ENCODE measurements at places on chromosomes 16 and 17. TPM values are rescaled to one million over a fixed set of nuclear protein-coding genes. Genes with fewer than 3 reads are reported as not detected.

DNA sequence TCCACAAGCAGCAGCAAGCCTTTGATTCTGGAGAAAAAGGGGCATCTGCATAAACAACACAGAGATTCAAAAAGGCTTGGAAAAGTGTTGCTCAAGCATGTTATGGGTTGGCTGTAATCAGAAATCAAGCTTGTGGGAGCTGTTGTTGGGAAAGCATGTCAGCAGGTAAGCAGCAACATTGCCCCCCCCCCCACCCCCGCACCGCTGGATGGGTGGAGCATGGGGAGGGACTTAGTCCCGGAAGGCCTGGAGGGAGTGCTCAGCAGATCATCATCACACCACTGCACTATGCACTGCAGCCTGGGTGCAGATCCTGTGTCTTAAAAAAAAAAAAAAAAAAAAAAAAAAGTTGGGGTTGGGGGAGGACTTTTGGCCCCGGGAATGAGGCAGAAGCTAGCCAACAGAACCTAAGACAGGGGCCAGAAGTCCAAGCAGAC lies 16.8 kb upstream of the AKAP1 start:
- H3K27me3 ChIP-seq = no peaks in the 10 kb centered on the region
- no peak for DNase-seq
- H3K4me1 ChIP-seq = peaks cover 12% of the 10 kb centered on the region
- H3K4me3 ChIP-seq = no peak overlapping the region
- H3K27ac ChIP-seq = no peak overlapping the region

- no peak overlapping the region for H3K4me3 ChIP-seq
- H3K36me3 ChIP-seq = no peaks in the 10 kb centered on the region
- H3K4me1 ChIP-seq = peaks cover 10% of the 10 kb centered on the region
Observed at GRCh38 chr17:20094777-20095176, 85.6 kb downstream of the SPECC1 start.

DNA sequence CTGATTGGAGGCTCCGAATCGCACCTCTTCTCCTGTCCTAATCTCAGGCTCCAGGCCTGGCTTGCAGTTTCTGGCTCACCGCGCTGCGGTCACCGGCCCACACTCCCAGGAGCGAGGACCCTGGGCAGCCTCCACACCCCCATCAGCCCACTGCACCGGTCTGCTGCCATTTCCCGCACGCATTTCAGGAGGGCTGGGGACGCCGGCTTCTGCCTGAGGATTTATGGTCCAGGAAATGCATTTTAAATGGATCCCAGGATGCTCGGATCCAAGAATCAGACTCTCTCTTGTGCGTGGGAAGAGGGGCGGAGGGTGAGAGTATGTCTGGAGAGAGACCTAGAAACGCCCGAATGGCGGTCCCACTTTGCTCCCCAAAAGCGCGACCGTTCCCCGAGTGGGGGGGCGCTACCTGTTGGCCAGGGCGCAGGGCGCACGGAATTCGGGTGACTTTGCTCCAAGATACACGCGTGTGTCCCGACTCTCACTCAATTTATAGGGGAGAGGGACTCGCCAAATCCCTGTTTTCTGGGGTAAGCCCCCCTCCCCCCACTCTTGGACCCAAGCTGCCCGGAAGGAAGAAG lies 817 bp upstream of the JPH3 start:
- peaks cover 37% of the 10 kb centered on the region for H3K27me3 ChIP-seq
- peak overlapping the region; percentile 76 for H3K4me3 ChIP-seq
- H3K4me1 ChIP-seq = peaks cover 15% of the 10 kb centered on the region
- DNase-seq = no peak
- peak overlapping the region; percentile 23 for H3K27ac ChIP-seq
- H3K36me3 ChIP-seq = no peaks in the 10 kb centered on the region

DNA sequence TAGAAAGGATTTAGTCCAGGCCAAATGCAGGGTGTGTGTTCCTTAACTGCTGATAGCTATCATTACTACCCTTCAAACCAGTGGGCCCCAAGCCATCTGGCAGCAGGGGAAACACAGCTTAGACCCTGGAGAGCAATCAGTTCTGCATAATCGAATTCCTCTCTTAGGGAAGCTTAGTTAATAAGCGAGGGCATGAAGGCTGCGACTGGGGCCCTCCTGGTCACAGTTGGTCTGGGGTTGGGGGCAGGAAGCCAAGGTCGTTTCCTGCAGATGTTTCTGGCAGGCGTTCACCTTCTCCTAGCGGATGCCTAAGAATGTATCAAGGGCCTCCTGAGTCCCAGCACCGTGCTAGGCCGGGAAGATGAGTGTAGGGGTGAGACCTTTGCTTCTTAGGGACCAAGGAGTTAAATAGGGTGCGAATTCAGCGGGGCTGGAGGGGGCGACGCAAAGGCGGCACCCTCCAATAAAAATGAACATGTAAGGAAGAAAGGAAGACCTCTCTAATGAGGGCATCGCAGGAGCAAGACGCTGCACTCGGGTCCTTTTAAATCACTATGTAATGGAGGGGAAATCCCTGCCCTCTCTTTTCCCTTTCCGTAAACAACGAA lies 16.5 kb upstream of the EEF2K start:
- no peak for DNase-seq
- peak overlapping the region; percentile 96 for H3K4me3 ChIP-seq
- peak overlapping the region; percentile 80 for H3K27ac ChIP-seq
- no peaks in the 10 kb centered on the region for H3K36me3 ChIP-seq
- no peaks in the 10 kb centered on the region for H3K27me3 ChIP-seq

DNA sequence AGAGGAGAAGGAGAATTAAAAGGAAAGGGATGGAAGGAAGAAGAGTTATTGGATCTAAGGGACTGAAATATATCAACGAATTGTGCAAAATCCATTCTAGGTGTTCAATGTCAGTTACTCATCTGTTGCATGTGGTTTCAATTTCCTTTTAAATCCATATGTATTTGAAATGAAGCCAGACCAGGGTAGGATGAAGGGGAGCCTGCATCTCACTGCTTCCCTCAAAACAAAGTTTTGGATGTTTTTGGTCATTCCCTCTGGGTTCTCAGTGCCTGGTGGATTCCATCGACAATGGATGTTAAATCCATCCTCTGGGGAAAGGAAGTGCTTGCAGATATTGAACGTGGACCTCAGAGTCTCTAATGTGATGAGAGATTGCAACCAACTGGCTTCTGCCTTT lies 103.5 kb upstream of the XYLT1 start:
- no peaks in the 10 kb centered on the region for H3K36me3 ChIP-seq
- H3K4me3 ChIP-seq = no peak overlapping the region
- no peaks in the 10 kb centered on the region for H3K27me3 ChIP-seq
- DNase-seq = no peak
- no peak overlapping the region for H3K27ac ChIP-seq
- peaks cover 1% of the 10 kb centered on the region for H3K4me1 ChIP-seq

DNA sequence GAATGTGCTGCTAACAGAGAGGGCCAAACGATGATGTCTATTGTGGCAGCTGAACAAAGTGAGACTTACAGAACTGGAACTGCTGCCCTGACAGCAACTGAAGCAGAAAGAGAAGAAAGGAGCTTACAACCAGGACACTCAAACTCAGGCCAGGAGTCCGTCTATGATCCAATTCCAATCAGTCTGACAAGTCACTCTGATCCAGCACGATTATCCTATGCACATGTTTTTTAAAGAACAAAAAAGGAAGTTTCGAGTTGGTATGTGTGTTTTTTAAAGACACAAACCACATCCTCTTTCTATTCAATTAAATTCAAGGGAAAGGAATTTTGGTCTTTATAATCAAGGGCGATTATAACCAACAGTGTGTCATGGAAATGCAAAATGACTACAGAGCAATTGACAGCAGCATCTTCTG lies 42.4 kb upstream of the MTMR4 start:
- no peaks in the 10 kb centered on the region for H3K4me1 ChIP-seq
- H3K27ac ChIP-seq = no peak overlapping the region
- no peaks in the 10 kb centered on the region for H3K36me3 ChIP-seq

DNA sequence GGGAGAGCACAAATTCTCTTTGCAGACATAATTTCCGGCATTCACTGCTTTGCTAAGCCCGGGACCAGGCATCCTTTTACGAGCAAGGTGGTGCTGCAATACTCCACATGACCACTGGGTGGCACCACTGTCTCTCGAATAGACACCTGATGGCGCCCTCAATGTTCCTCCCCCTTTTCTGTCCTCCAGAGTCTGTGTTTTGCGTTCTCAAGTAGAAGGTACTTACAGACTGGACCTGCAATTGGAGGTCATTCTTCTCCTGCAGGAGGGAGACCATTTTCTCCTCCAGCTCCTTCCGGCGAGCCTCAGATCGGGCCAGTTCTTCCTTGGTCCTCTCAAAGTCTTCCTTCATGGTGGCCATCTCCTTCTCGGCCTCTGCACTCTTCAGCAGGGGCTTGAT lies 45.2 kb downstream of the MYH13 start:
- no peak overlapping the region for H3K4me3 ChIP-seq
- H3K27me3 ChIP-seq = peaks cover 5% of the 10 kb centered on the region
- H3K36me3 ChIP-seq = no peaks in the 10 kb centered on the region
- no peaks in the 10 kb centered on the region for H3K4me1 ChIP-seq
- H3K27ac ChIP-seq = no peak overlapping the region

DNA sequence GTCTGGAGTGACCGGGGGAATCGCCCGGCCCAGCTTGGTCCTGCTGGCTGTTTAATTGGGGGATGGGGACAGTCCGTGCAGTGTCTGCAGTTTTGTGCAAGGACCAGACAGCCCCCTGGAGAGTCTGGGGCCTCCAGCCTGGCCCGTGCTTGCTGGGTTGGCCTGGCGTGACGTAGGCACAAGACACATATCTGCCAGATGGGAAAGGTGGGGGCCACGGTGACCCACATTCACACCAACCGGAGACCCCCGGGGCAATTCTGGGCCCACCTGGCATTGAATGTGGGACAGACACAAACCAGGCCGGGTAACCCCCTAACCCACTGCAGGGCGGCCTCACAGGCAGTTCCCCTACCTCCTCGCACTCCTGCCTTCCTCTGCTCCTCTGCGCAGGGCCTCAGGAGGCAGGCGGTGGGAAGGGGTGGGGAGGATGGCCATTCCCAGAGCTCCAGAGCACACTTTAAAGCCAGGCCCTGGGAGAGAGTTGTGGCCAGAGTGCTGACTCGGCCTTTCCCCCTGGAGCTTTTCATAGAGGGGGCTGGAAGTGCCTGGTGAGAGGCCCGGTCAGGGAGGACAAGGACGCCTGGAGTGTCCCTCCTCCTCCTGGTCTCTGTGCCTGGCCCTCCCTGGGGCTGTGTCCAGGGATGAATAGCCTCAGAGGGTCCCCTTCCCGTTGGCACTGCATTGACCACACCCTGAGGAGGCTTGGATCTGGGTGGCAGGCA lies 1.5 kb downstream of the MRC2 start:
- H3K27me3 ChIP-seq = peaks cover 9% of the 10 kb centered on the region
- H3K4me1 ChIP-seq = peaks cover 52% of the 10 kb centered on the region
- no peak for DNase-seq

DNA sequence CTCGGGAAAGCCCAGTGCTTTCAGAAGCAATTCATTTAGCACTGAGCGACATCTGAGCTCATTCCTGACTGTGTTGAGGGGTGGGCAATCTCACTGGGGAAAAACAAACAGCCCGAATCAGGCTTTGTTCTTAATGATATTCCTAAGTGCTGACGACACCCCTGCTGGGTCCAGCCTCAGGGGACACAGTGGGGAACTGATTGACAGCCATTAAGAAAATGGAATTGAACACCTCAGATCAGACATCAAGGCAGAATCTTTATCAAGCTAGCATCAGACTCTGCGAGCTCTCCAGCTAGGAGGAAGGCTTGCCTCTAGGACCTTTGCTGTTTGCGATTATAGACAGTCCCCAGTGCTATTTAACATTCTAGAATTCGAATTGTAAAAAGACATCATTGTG lies 22.5 kb upstream of the LYRM9 start:
- no peak overlapping the region for H3K4me3 ChIP-seq
- H3K36me3 ChIP-seq = no peaks in the 10 kb centered on the region
- no peak overlapping the region for H3K27ac ChIP-seq

DNA sequence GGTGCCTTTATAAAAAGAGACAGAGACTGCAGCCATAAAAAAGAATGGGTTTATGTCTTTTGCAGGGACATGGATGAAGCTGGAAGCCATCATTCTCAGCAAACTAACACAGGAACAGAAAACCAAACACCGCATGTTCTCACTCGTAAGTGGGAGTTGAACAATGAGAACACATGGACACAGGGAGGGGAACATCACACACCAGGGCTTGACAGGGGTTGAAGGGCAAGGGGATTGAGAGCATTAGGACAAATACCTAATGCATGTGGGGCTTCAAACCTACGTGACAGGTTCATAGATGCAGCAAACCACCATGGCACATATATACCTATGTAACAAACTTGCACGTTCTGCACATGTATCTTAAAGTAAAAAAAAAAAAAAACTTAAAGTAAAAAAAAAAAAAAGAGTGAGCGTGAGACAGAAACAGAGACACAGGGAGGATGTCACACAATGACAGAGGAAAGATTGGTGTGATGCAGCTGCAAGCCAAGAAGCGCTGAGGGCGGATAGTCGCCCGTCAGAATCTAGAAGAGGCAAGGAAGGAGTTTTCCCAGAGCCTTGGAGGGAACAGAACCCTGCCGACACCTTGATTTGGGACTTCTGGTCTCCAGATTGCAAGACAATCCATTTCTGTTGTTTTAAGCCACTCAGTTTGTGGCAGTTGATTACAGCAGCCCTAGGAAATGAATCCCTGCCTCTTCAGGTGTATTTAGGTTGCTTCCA lies 27.4 kb upstream of the TNS4 start:
- no peak overlapping the region for H3K4me3 ChIP-seq
- no peak overlapping the region for H3K27ac ChIP-seq
- DNase-seq = no peak
- peaks cover 8% of the 10 kb centered on the region for H3K36me3 ChIP-seq

DNA sequence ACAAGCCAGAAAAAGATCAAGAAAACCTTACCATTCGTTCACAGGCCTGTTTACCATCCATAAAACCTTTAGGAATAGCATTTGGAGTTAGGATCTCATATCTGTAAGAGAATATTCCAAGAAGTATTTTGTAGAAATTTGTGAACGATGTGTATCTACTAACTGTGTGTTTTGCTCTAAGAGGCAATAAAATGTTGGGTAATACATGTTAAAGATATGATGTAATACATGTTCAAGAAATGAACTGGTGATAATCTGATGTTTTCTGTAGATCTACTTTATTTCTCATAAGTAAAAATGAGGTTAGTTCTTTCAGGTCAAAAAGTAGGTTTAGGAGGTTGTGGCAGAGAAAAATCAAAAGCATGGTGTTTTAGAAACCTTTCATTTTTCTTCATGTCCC lies 83.2 kb downstream of the NDEL1 start:
- no peaks in the 10 kb centered on the region for H3K27me3 ChIP-seq
- no peak overlapping the region for H3K27ac ChIP-seq
- no peak for DNase-seq
- peaks cover 56% of the 10 kb centered on the region for H3K36me3 ChIP-seq
- no peak overlapping the region for H3K4me3 ChIP-seq

Gene CCL1
- not detected for total RNA-seq

Gene ALOX15
- total RNA-seq = 0.45 TPM

Gene NSF
- total RNA-seq = 32.8 TPM

Gene ICAM2
- total RNA-seq = 0.22 TPM

Gene C1QTNF8
- total RNA-seq = 0.20 TPM

Gene IL17C
- not detected for total RNA-seq
